ENCODE measurements at places on chromosomes 16 and 17. TPM values are rescaled to one million over a fixed set of nuclear protein-coding genes. Genes with fewer than 3 reads are reported as not detected.
A peak's percentile ranks its signal among the peaks of the same experiment; 100 is the strongest.

The CX3CL1 gene
- 6.2 TPM for polyA plus RNA-seq

The COQ9 gene
- 149 TPM for polyA plus RNA-seq

DNA sequence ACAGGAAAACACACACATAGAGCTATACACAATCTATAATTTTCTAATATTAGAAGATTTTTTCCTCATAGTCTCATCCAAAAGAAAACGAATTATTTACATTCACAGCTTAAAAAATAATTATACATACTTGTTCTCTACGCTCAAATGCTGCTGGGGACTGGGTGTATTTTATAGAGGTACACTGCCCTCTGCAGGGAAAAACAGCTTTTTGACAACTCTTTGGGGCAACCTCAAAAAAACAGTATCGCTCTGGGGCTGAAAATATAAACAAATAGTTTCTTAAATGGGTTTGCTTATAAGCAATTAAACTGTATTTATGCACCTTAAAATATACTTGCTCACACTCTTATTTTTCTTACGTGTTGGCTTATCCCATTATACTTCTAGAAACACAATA lies 261.8 kb upstream of the PSMD7 start:
- no peaks in the 10 kb centered on the region for H3K4me1 ChIP-seq
- no peaks in the 10 kb centered on the region for H3K36me3 ChIP-seq

GRCh38 chr17:3985846-3986245 lies 21.6 kb upstream of the ATP2A3 start:
- no peak overlapping the region for H3K4me3 ChIP-seq
- H3K4me1 ChIP-seq = no peaks in the 10 kb centered on the region
- no peak overlapping the region for H3K27ac ChIP-seq
- no peaks in the 10 kb centered on the region for H3K36me3 ChIP-seq
- H3K27me3 ChIP-seq = no peaks in the 10 kb centered on the region
- DNase-seq = no peak

DNA sequence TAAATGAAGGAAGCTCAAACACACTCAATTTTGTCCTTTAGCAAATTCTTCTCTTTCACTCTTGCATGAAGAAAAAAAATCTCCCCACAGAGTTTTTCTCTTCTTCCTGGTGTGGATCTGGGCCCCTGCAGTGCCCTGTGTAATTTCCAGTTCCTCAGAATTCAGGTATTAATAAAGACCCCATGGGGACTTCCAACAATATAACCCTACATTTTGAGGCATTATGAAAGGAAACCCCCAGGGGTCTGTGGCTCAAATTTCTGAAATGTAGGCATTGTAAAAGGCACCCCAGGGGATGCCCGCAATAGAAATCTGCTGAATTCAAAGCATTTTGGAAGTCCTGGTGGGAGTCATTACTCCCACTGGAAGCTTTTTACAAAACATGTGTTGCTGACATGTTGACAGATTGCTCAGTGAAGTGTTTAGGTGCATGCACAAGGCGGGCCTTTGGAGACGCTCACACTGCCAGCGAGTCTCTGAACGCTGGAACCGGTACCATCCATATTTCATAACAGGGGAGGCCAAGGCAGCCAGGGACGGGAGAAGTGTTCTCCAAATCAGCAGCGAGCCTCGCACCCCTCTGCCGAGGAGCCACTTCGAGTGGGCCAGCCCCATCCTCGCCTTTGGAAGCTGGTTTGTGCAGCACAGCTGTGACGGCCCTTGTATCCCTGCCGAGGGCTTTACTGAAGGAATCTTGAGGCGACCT lies 154.0 kb downstream of the ZNF423 start:
- no peak overlapping the region for H3K27ac ChIP-seq
- peak; percentile 76 for DNase-seq
- H3K4me1 ChIP-seq = peaks cover 30% of the 10 kb centered on the region
- H3K27me3 ChIP-seq = no peaks in the 10 kb centered on the region

DNA sequence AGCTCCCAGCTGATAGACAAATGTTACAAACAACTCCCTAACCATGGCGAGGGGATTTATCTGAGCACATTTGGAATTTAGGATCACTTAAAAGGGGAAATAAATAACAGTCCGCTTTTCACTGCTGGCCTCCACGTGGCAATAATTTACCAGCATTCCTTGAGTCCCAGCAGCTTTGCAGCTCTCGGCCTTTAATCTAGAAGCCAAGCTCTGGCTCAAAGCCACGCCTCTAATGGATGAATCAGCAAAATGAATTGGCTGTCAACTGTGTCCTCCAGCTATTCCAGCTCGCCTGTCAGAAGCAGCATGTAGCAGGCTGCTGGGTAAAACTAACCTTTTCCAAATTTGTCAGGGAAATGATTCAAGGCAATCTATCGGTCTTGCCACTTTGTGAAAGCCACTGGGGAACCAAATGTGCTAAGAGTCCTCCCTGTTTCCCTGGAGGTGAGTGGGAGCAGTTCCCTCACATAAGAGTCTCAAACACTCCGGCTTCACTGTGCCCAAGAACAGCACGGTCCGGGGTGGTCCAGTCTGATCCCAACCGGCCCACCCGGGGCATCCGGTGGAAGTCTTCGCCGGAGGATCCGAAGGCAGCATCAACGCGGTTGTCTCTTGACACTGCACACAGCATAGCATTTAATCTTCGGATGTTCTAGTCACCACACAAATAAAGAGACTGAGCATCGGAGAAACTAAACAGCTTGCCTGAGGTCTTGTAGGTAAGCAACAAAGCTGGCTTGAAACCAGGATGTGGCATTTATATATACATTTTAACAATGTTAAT lies 143.3 kb downstream of the PARN start:
- peak overlapping the region; percentile 92 for H3K27ac ChIP-seq
- H3K27me3 ChIP-seq = no peaks in the 10 kb centered on the region
- peaks cover 27% of the 10 kb centered on the region for H3K4me1 ChIP-seq
- DNase-seq = peak; percentile 76
- peak overlapping the region; percentile 75 for H3K4me3 ChIP-seq

GRCh38 chr17:32722733-32723132 lies 154.2 kb downstream of the MYO1D start:
- H3K36me3 ChIP-seq = no peaks in the 10 kb centered on the region
- no peaks in the 10 kb centered on the region for H3K4me1 ChIP-seq
- no peak for DNase-seq
- H3K27ac ChIP-seq = no peak overlapping the region
- H3K4me3 ChIP-seq = no peak overlapping the region
- no peaks in the 10 kb centered on the region for H3K27me3 ChIP-seq

DNA sequence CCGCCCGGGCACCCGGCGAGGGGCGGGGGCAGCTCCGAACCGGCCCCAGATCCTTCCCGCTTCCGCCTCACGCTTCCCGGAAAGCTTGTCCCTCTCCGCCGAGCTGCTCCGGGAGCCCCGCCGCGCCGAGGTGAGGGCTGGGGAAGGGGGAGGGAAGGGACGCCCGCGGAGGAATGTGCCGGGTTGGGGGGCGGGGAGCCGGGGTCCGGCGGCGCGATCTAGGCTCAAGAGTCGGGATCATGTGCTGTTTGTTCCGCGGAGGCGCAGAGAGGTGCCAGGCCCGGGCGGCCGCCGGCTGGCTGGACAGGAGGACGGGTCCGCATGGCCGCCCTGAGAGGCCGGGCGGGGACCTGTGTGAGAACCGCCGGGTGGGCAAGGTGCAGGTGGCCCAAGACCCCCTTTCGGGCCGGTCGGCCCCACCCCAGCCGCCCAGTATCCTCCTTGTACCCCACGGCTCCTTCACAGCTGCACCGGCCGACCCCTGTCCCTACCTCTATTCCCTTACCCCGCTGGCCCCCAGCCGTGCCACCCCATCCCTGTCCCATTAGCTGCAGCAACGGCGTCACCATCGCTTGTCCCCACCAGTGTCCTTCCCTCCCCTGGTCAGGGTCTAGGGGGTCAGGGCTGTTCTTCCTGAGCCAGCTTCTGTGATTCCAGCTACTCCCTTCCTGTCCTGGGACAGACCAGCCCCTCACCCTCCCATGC lies 429 bp downstream of the KIF1C start:
- H3K27ac ChIP-seq = peak overlapping the region; percentile 96
- peaks cover 40% of the 10 kb centered on the region for H3K4me1 ChIP-seq
- H3K27me3 ChIP-seq = no peaks in the 10 kb centered on the region
- H3K4me3 ChIP-seq = peak overlapping the region; percentile 96
- DNase-seq = peak; percentile 68
- peaks cover 7% of the 10 kb centered on the region for H3K36me3 ChIP-seq

The ABCA10 gene
- 3.1 TPM for polyA plus RNA-seq

The CACNG5 gene
- not detected for polyA plus RNA-seq

DNA sequence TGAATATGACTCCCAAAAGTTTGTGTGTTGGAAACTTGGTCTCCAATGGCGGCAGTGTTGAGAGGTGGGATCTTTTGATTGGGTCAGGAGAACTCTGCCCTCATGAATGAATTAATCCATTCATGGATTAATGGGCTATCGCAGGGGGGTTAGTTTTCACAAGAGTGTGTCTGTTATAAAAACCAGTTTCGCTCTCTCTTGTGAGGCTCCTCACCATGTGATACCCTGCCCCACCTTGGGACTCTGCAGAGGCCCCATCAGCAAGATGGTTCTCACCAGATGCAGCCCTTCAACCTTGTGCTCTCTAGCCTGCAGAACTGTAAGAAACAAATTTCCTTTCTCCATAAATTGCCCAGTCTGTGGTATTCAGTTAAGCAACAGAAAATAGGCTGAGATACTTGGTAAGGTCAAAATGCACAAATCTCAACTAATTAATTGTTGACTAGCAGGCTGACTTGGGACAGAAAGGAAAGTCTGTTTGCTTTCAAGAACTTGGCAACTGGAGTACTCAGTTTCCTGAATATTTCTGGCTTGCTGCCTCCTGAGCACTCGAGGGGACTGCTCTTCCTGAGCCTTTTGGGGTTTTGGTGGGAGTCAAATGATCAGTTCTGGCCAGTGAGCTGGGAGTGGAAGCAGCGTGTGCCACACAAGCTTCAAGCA lies 13.8 kb upstream of the CCL17 start:
- H3K27me3 ChIP-seq = no peaks in the 10 kb centered on the region
- H3K36me3 ChIP-seq = no peaks in the 10 kb centered on the region
- H3K27ac ChIP-seq = no peak overlapping the region
- no peak overlapping the region for H3K4me3 ChIP-seq

The RHBDF1 gene
- 15.3 TPM for polyA plus RNA-seq

The KRT31 gene
- polyA plus RNA-seq = 2.8 TPM

The PDE6G gene
- 1.5 TPM for polyA plus RNA-seq

All from psoas muscle (tissue), 8 donors.